ENCODE measurements at places on chromosomes 3 and 15.

DNA sequence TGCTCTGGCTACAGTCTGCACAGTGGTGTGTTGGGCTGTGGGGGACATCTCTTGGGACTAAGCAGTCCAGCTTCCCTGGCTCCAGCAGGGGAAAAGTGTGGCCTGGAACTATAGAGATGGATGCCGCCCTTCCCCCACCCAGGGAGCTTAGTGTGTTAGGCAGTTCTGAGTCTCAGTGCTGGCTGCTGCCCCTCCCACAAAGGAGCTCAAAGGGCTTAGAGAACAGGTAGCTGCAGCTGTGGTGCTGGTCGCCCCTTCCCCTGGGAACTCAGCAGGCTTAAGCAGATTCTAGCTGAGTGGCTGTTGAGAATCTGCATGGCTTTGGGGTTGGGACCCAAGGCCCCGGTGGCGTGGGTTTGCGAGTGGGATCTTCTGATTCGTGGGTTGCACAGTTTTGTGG is 190.8 kb downstream of the PDCD6IP start:
- DNase-seq: no peak

- no peak for DNase-seq
Observed at GRCh38 chr3:63918321-63918720, 6.1 kb upstream of the SCAANT1 start.

GRCh38 chr3:78258798-78259197 is 1218.9 kb downstream of the ROBO2 start:
- DNase-seq: no peak

- DNase-seq: no peak
Observed at GRCh38 chr3:72299321-72299802, 514.4 kb upstream of the PROK2 start.

GRCh38 chr3:5205165-5205941 is 17.8 kb downstream of the EDEM1 start:
- no peak for DNase-seq
